ENCODE measurements at places on chromosomes 6 and 20.

- no peak for DNase-seq
Observed at GRCh38 chr6:112237066-112237465, 17.3 kb downstream of the LAMA4 start.

- peak; percentile 20 for DNase-seq
Observed at GRCh38 chr6:127582777-127583462, 5.9 kb downstream of the C6orf58 start.

GRCh38 chr20:41258474-41258873 is 59.1 kb downstream of the ZHX3 start:
- DNase-seq: no peak

GRCh38 chr6:54846243-54846856 is at the start of gene FAM83B:
Gene FAM83B, plus strand, starts transcription at chr6:54846771. Its CDS starts 23,476 bp downstream, at chr6:54870247.
- DNase-seq: peak; percentile 32

GRCh38 chr6:21740376-21741124 is 147.0 kb downstream of the SOX4 start:
- no peak for DNase-seq

DNA sequence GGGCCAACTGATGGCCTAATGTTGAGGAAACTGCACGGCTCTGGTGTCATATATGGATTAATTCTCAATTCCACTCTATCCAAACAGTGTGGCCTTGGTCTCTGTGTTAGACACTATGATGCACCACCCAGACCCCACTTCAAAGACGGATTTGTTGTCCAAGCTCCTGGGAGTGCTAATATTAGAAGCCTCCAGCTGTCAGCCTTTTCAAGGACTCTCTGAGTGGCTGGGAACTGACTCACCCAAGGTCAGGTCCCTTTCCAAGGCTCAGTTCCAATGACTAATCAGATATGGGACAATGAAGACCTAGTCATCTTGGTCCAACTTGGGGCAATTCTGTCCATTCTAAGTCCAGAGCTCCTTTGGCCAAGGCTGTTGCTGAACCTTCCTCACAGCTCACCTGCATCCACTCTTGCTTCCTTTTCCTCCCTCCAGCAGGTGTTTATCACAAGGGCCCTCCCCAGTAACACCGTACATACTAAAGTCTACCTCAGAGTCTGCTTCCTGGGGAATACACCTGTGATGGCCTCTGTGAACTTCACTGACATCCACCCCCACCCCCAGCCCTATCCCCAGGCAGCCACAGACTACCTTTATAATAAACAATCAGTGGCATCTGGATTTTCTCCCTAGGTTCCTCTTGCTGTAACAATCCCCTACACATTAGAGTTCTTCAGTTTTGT is 7.2 kb upstream of the IL20RA start:
- DNase-seq: no peak

- no peak for DNase-seq
Observed at GRCh38 chr20:23386304-23387117, 24.5 kb downstream of the GZF1 start.

- peak; percentile 67 for DNase-seq
Observed at GRCh38 chr20:23622839-23623343, 14.9 kb downstream of the CST3 start.

- DNase-seq: no peak
Observed at GRCh38 chr6:38068854-38069590, 249.5 kb downstream of the ZFAND3 start.

- no peak for DNase-seq
Observed at GRCh38 chr6:109315341-109316110, 66.7 kb downstream of the CD164 start.

DNA sequence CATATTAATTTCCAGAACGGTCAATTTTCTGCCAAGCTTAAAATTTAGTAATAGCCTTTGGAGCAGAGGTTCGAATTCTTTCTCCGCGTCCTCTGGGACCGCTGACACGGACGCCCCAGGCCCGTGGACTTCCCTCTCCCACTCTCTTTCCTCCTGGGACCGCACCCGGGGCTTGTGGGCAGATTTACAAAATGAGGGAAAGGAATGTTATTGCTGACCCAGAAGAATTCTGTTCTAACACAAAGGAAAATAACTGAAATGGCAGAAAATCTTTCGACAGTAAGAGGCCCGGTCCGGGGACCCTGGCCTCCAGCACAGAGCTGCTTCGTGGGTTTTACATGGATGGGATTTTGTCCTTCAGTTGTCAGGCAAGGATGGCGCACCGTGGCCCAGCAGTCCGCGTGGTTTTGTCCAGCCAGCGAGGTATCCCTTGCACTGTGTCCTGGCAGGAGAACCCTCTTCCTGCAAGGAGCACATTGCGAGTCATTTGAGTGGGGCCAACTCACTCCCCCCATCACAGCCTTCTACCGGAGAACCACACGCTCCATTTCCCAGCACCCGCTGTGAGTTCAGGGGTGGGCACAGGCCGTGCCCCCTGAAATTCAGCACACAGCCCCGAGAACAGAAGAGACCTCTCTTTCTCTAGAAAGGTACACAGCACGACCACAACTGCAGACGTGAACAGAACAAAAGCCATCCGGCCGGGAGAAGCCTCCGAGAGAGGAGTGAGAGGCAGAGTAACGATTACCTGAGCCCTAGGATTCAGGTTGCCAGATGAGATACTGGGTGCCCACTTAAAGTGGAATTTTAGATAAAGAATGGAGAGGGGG is 106.0 kb upstream of the AFDN start:
- no peak for DNase-seq

GRCh38 chr6:30703821-30704220 is 13.0 kb upstream of the NRM start:
- no peak for DNase-seq

DNA sequence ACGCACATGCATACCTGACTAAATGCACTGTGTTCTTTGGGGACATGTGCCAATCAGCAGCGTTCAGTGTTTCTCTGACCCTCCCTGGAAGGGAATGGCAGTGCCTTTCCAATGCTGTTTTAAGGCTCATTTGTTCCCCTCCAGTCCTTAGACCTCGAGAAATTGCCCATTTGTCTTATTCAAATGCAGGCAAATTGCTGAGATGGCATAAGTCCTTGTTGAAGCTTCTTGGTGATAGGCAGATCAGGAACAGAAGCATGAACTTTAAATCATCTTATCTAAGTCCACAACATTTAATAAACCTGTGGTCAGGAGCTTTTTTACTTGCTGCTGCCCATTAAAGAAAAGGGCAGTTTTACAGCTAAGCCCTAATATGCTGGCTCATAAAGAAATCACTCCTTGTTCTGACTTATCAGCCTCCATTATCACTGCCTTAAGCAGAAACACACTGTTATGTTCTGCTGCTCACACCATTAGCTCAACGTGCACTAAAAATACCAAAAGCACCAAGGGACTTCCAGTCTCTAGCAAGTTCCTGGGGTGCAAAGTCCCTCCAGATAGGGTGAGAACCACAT is 112.9 kb upstream of the LRFN2 start:
- DNase-seq: no peak

DNA sequence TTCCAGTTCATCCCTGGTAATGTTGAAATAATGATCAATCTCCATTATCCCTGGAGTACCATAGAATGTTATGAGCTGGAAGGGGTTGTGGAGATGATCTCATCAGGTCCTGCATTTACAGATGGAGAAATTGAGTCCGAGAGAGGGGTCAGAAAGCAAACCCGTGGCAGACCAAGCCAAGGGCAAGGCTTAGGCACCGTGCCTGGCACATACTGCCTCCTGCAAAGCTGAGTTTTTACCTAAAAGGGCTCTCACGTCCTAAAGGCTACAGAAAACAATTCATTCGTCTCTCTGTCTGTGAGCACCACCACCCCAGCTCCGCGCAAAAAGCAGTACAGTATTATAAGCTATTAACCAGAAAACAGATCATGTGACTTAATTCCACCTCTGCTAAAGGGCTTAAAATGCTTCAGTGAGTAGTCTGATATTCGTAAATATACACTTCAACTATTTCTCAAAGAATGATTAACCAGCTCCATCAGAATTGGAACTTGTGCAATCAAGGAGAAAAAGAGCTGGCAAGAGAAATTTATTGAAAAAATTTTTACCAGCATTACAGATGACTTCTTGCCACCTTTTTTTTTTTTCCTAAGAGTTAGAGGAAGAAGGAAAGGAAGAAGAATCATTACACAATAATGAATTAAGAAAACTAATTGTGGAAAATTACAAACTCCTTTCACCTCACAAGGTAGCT is 3.4 kb upstream of the PARD6B start:
- DNase-seq: no peak

GRCh38 chr20:39829256-39829655 is 859.8 kb downstream of the MAFB start:
- DNase-seq: no peak

DNA sequence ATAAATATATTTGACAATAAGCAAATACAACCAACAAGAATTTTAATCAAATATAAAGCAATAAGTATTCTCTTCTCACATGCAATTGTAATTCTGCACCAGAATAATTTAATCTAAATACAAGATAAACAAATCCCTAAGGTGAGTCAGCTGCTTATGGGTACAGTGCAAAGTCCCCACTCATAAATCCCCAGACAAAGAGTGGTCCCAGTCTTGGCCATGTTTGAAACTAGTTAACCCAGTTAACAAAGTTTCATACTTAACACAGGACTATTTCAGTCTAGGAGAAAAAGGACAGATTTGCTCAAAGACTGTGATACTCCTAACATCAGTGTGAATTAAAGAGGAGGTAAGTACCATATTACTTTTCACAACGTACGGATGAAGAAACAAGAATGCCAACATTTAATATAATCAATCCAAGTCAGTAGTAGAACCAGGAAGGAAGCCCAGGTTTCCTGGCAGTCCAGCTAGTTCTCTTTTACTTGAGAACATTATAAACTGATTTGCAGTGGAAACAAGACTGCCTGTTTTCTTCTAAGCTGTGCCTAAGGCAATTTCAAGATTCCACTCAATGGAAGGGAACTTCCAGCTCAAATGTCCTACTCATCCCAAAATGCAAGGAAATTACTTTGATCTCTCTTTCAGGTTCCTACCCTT is 10.4 kb downstream of the SAMD3 start:
- no peak for DNase-seq

DNA sequence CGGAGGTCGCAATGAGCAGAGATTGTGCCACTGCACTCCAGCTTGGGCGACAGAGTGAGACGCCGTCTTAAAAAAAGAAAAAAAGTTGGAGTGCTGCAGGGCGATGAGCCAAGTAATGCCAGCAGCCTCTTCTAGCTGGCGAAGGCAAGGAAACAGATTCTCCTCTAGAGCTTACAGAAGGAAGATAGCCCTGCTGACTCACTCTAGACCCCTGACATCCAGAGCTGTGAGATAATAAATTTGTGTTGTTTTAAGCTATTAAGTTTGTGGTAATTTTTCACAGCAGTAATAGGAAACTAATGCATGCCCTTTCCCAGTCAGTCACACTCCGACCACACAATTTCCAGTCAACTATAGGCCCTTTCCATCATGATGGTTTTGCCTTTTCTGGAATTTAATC is 16.4 kb downstream of the PRSS16 start:
- DNase-seq: no peak

DNA sequence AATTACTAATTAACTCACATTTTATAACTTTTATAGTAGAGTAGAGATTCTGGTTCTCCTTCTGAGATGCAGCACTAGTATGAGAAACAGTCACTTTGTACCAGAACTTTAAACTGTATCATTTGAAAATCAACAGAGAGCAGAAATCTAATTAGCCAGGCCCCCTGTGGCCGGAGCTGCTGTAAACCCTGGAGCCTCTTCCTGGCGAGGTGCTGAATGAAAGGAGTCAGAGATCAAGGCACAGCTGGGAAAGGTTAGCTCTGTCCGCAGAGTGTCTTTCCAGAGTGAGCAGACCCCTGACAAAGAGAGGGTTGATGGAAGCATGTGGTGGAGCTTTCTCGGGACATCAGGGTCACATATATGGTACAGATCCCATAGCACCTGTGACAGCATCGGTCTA is 703.8 kb downstream of the RFPL4B start:
- no peak for DNase-seq

- no peak for DNase-seq
Observed at GRCh38 chr20:63502671-63503172, 3.8 kb upstream of the EEF1A2 start.

DNA sequence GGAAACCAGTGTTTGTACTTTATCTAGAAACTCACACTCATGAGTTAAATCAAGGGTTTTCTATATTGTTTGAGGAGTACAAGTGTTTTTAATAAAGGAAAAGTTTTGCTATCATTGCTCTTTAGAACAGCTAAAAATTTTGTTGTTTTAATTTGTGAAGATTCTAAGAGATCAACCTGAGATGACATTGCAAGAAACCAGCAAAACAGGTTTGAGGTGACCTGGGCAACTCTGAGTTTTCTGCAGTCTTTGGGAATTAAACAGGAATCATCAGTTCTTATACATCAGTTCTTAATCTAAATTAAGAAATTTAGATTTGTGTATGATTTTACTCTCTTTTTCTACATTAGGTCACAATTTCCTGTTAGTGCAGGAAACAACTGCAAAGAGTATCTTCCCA is 114.5 kb downstream of the JAG1 start:
- no peak for DNase-seq

- DNase-seq: no peak
Observed at GRCh38 chr20:51287628-51288413, 254.7 kb downstream of the NFATC2 start.

- DNase-seq: no peak
Observed at GRCh38 chr20:57023007-57023406, 243.4 kb downstream of the BMP7 start.

DNA sequence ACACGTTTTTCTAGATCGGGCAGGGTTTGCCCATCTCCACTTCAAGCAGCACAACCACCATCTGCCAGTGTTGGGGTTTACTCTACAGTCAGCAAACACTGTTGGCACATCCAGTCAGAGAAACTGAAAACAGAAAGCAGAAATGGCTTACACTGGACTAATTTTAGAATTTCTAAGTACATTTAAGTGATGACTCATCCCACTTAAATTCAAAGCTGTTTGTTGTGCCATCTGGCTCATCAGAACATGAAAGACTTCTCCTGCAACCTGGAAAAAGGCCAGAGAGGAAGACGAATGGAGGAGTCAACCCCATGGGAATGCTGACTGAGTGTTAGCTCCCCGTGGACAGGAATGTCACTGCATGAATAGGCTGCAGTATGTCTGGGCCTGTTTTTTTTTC is 21.8 kb downstream of the FAM209B start:
- peak; percentile 97 for DNase-seq

DNA sequence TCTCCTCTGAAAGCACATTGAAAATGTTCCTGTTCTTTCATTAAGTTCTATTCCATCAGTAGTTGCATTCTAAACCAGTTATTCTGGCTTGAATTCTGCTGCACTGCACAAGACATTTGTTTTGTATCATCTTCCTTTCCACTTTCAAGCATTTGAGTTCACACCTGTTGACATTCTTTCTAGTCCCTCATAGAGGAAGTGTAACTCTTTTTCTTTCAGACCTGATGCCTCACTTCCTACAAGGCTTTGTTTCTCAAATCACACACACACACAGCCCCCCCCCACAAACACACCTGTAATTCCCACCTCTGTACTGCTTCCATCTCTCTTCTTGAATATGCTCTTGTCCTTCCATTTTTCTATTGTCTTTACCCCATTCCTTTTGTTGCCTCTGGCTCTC is 50.9 kb downstream of the CCN2 start:
- no peak for DNase-seq

Data from HTR-8/SVneo (cell line).